ENCODE measurements at places on chromosomes 2 and 18. TPM values are rescaled to one million over a fixed set of nuclear protein-coding genes. Genes with fewer than 3 reads are reported as not detected.

REG1A gene
- total RNA-seq = 6.8 TPM

C2orf69 gene
- 14.2 TPM for total RNA-seq

GPAT2 gene
- total RNA-seq = not detected

RAX gene
- not detected for total RNA-seq

G6PC2 gene
- not detected for total RNA-seq
